Stimulated activated CD8-positive, alpha-beta memory T cell treated with anti-CD3 and anti-CD28 coated beads, Interleukin-7, amount 100 ng/mL, for 4 hours (primary cell): ENCODE measurements at places on chromosomes 3 and 15.
A peak's percentile ranks its signal among the peaks of the same experiment; 100 is the strongest.

DNA sequence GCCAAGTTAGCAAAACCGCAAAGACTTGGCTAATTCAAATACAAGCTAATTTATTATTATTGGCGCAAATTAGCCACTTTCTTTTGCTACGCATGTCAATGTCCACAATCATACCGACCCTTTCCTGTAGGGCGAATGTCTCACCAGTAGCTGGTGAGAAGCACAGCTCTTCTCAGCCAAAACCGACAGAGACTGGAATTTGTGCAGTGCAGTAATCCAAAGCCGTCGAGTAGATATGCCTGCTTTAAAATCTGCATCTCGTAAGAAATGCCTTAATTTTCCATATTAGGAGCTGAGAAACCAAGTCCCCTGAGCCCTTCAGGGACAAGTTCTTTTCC lies 614 bp upstream of the MINDY2 start:
- no peak for DNase-seq

- no peak for DNase-seq
Observed at GRCh38 chr3:30146978-30147377, 459.4 kb upstream of the TGFBR2 start.

- no peak for DNase-seq
Observed at GRCh38 chr3:10575601-10576160, 70.3 kb upstream of the ATP2B2 start.

DNA sequence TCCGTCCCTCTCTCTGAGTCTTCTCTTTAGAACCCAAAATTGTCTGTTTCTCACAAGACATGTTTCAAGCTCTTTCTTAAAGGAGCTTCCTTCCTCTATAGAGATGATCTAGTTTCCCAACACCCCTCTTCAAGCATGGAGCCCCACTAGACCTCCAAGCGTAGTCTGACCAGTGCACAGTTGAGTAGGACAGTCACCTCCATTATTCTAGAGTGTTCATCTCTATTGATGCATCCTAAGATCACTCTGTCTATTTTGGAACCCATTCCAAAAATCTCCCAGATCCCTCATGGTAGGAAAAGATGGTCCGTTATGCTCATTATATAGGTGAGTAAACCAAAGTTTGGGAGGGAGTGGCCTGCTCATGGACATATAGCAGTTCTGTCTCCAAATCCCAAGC lies 4.1 kb upstream of the CAV3 start:
- no peak for DNase-seq

DNA sequence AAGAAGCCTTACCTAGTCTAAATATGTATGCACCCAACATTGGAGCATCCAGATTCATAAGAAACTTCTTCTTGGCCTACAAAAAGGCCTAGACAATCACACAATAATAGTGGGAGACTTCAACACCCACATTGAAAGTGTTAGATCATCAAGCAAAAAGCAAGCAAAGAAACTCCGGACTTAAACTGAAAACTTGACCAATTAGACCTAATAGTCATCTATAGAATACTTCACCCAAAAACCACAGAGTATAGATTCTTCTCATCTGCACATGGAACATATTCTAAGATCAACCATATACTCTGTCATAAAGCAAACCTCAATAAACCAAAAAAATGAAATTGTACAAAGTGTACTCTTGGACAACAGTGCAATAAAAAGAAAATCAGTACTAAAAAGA lies 22.3 kb upstream of the OR5K4 start:
- DNase-seq = no peak

DNA sequence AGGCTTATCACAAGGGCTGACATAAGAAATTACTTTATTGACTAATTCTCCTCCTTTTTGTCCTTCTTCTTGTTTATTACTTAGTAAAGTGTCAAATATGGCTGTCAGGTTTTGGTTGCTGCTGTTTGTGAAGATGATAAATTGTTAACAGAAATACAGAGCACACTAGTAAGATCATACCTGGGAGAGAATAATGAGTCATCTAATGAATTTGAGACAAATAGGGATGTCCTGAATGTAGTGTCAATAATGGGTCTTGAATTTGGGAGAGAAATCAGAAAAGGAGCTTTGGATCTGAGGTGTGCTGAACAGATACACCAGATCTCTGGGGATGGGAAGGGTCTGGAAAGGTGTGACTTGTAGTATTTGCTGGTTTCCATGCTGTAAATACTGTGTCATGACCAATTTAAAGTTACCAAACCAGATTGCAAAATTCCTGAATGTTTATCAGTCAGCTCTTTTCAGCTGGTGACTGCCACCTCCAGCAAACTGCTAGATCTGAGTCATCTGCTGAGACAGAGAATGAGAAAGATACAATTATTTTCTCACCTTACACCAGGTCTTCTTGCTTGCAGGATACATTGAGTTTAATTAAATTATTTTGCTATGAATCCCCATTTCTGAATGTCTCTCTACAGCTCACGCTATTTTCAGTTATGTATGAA lies 76.7 kb upstream of the SATB1 start:
- no peak for DNase-seq

DNA sequence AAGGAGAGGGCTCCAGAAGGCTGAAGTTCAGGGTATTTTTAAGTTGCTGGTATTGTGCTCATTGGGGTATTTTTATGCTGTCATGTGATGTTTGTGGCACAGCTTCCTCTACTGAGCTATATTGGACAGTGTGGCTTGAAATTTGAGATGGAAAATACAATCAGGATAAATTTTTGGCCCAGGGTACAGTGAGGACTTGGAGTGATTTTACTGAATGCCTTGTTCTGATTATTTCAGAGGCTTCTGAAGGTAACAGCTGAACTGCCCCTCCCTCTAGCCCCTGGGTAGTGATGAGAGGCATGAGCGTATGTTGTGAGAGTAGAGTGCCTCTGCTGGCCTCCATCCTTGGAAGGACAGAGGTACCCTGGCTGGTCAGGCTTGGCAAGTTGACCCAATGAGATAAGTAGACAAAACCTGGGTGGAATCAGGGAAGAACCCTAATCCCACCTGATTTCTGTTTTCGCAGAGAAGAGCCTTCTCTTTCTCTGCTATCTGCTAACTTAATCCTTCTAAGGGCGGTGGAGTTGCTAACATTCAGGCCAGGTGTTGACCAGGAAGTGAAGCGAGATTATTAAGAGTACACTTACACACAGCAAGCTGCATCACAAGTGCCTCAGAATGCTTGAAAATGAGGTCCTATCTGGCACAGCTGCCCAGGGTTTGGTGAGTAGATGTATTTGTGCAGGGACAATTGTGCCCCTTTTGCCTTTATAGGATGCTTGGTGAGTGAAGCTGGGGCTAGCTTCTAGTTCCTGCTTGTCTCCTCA lies 98.1 kb upstream of the CLSTN2 start:
- DNase-seq = no peak

DNA sequence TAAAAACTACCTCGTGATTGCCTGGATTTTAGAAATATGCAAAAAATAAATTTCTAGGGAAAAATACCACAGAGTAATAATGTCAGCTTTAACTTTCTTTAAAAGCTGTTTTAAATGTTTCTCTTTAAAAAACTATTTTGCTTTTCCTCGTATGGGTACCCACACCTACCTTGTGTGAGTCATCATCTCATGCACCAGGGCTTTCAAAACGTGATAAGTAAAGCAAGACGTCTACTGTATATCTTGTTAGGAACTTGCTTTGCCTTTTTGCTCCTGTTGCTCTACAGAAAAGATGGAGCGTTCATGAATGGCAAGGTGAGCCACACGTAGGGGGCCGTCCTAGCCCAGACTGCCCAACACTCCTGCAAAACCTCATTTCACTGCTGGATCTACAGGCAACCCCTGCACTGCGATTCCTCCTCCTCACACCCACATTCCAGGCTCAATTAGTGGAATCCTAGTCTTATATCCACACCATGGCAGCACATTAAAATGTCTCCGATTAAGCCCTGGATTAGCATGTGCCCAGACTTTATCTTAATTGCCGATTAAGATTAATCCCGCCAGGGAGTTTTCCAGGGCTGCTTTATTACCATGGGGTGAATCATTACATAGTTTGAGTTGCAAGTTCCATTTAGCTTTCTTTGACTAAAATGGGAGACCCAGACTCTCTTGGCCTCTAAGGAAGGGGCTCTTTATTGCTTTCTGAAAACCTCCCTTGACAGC lies 293.6 kb upstream of the ICE2 start:
- DNase-seq = no peak

GRCh38 chr3:127483005-127483641 lies 107.4 kb downstream of the TPRA1 start:
- DNase-seq = no peak

DNA sequence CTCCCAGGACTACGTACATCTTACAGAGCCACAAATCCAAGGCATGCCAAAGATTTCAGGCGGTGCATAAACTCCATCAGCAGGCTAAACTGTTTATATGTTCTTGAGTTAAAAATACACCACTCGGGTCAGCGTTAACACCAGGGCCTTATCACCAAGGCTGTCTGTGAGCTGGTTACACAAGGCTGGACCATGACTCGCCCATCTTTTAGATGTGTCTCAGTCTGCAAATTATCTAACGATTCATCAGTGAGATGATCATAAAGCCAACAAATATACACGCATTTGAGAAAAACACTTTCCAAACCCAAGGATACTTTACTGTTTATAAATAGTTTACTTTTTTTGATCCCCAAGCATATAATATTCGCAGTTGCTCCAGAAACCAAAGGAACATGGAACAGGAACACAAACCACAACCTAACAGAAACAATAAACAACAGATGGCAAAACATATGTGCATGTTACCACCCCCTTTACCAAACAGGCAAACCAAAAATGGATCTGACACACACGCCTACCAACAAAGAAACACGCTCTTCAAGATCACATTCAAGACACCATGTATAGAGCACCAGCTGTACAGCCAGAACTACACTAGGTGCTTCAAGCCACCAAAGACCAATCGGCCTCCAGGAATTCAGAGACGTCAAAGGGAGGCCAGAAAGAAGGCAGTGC lies 15.4 kb downstream of the LRIG1 start:
- DNase-seq = no peak

DNA sequence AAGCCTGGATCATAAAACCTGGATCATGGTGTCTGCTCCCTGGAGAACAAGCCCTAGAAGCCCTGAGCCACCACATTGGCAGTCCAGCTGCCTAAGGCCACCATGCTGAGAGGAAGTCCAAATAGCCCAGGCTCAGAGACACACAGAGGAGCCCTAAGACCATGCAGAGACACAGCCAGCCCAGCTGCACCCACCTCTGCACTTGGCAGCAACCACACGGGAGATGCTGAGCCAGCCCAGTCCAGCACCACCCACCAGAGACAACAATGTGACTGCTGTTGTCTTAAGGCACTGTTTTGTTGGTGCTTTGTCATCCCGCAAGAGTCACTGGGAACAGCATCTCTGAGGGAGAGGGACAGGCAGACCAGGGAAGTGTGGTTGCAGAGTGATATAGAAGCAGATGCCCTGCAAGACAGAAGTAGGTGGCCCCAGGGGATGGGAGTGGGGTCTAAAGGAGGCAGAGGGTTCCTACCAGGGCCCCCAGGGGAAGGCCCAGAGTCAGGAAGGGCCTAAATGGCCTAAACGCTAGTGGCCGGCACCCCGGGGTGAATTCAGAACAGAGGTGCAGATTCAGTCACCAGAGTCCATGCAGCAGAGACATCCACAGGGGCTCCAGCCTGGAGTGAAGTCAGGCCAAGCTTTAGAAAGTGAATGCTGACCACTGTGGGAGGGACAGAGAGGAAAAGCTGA lies 105.4 kb upstream of the PRR20G start:
- DNase-seq = no peak

- no peak for DNase-seq
Observed at GRCh38 chr15:51533672-51534398, 88.7 kb downstream of the DMXL2 start.

GRCh38 chr15:57183041-57183440 lies 193.3 kb upstream of the CGNL1 start:
- no peak for DNase-seq

GRCh38 chr3:94596141-94596540 lies 533.3 kb downstream of the NSUN3 start:
- no peak for DNase-seq

- no peak for DNase-seq
Observed at GRCh38 chr3:174153871-174154270, 705.3 kb upstream of the NAALADL2 start.

- no peak for DNase-seq
Observed at GRCh38 chr3:66438046-66438445, 62.8 kb downstream of the LRIG1 start.

- DNase-seq = no peak
Observed at GRCh38 chr15:82030176-82030575, 15.6 kb downstream of the MEX3B start.

- no peak for DNase-seq
Observed at GRCh38 chr3:55859305-55859704, 372.2 kb upstream of the WNT5A start.

- no peak for DNase-seq
Observed at GRCh38 chr3:184336547-184337398, 627 bp upstream of the FAM131A start.

DNA sequence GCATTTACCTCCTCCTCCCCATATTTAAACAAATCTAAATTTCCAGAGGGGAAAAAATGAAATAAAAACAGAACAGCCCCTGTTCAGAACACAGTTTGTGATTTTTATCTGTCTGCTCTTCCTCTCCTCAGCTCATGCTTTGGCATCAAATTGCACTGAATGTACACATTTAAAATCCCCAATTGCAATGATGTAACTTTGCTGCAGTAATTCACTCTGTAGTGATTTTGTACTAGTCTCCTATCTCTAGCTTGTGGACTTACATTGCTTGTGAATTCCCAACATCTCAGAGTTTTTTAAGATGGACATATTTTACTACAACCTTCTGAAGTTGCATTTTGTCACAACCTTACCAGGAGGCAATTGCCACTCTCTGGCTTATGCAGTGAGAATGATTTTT lies 81.6 kb upstream of the ROBO2 start:
- DNase-seq = no peak

DNA sequence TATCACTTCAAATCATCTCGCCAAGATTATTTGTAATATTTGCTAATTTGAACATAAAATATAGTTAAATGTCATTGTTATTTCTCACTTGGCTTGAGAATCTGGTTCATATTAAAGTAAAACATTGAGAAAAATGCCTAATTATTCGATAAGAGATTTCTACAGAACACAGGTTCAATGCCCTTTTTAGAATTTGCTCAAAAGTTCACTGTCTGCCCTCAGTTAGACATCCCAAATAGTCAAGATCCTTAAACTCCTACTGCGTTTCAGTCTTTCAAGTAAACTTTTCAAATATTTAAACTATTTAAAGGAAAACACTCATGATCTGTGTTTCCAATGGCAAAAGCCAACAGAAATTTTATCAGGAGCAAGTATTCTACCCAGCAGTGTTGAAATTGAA lies 204.1 kb upstream of the AGTR1 start:
- no peak for DNase-seq

GRCh38 chr3:52983336-52983807 lies 62.5 kb downstream of the SFMBT1 start:
- peak; percentile 36 for DNase-seq

- no peak for DNase-seq
Observed at GRCh38 chr3:13529196-13530112, 19.5 kb upstream of the FBLN2 start.

DNA sequence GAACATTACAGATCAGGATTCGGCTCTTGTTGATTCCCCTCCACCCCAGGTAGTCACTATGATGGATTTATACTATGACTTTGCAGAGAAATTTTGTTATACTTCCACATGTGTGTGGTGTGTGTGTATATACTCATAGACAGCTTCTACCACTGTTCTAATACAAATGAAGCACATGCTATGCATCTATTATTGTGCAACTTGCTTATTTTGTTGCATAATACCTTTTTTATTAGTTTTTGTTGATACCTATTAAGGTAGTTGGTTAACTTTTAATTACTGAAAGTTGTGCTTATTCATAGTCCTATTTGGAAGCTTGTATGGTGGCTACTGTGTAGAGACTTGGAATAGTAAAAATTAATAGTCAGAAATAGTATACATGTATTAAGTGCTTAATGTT lies 140.6 kb downstream of the CACNA2D3 start:
- no peak for DNase-seq
